ENCODE measurements at places on chromosomes 12 and 14.
A peak's percentile ranks its signal among the peaks of the same experiment; 100 is the strongest.

GRCh38 chr12:27285403-27285802 is 41.3 kb downstream of the STK38L start:
- DNase-seq: no peak

DNA sequence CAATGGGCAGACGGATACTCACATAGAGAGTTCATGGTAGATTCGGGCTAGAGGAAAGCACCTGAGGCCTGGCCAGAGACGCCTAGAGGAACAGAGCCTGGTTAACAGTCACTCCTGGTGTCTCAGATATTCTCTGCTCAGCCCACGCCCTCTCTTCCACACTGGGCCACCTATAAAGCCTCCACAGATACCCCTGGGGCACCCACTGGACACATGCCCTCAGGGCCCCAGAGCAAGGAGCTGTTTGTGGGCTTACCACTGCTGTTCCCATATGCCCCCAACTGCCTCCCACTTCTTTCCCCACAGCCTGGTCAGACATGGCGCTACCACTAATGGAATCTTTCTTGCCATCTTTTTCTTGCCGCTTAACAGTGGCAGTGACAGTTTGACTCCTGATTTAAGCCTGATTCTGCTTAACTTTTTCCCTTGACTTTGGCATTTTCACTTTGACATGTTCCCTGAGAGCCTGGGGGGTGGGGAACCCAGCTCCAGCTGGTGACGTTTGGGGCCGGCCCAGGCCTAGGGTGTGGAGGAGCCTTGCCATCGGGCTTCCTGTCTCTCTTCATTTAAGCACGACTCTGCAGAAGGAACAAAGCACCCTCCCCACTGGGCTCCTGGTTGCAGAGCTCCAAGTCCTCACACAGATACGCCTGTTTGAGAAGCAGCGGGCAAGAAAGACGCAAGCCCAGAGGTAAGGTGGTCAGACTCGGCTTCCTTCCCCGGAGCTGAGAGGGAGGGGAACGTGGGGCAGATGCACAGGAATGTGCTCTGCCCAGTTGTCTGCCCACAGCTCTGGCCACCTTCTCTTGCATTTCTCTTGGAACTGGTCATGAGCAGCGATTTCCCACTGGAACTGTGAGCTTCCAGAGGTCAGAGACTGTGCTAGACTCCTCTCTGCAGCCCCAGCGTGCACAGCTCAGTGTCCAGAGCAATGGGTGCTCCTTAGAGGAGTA is at the start of gene CD4:
TSS of gene CD4 (plus strand) at position 557 of the 953 bp plus-strand sequence. CDS start 10,611 bp downstream, outside the sequence.
- peak; percentile 68 for DNase-seq

DNA sequence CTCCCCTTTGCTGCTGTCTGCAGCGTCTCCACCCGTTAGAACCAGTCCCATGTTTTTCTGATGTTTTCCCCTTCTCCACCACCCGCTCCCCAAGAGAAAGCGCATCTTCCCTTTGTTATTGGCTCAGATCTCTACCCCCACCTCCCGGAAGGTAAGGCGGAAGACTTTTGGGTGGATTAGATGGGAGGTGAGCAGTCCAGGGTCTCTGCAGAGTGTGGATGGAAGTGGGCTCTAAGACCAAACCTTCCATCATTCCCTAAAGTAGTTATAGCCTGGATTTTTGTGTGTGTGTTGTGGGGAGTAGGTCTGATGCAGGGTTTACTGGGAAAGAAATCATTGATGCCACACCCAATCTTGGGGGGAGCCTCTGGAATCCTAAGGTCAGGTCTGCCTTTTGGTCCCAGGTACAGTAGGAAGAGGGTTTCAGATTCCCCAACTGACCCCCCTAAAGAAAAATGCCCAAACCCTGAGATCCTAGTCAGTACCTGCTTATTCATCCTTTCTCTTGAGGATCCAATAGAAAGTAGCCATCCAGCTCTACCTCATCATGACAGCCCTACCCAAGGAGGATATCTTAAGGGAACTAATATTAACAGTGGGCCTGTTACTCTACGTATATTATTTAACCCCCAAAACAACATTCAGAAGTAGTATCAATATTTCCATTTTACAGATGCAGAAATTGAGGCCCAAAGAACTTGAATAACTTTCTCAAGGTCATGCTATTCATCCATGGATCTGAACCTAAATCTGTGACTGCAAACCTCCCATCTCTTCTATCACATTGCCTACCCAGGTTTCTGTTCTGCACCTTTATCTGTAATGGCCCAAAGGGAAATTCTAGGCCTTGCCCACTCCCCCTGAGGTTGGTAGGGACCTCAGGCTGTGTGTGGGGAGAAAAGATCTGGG is 1.1 kb downstream of the KIF5A start:
- no peak for DNase-seq

DNA sequence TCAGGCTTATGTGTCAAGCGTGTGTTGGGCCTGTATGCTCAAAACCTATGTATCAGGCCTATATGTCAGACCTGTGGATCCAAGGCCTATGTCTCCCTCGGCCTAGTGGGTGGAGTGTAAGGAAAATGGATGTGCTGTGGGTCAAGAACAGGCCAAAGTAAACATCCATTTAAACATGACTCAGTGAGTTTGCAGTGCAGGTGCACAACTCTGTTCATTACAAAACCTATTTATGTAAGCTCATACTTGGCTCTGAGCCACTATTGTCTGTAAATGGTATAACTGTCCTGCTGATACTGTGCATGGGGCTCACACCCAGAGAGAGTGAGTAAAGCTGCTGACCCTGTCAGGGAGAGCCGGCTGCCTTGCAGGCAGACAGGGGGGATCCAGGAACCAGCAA is 249.7 kb upstream of the AVPR1A start:
- no peak for DNase-seq

DNA sequence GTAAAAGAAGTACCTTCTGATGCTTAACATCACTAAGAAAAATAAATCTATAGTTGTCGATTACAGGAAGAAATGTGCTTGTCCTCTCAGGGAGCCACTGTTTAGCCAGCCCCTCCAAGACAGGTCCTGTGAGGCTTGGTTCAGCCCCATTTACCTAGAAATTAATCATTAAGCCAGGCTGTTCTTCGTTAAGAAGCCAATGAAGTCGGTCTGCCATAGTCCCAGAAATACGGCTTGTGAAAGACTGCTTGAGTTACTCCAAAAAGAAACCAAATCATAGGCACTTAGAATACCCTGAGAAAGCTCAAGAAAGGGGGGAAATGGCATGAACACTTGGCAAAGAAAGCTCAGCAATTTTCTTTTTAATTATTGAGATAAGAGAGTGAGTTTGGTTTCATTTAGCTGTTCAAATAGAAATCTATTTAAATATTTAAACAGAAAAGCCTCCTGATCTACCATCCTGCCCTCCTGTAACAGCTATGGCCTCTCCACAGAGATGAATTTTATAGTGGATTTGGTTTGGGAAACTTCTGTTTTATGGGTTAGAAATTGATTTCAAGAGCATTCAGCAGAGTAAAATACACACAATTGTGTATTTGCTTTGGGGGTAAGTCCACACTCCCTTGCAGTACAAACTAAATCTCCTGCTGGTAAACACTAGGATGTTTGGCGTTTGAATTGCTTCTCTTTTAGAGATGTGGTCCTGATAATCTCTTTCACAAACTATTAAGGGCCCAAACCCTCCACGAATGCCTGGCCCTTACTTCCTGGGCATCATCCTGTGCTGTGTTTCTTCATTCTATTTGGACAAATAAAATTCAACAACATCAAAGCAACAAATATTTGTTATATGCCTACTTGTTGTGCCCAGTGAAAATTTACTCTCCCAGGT is 234.4 kb downstream of the SEC23A start:
- no peak for DNase-seq

DNA sequence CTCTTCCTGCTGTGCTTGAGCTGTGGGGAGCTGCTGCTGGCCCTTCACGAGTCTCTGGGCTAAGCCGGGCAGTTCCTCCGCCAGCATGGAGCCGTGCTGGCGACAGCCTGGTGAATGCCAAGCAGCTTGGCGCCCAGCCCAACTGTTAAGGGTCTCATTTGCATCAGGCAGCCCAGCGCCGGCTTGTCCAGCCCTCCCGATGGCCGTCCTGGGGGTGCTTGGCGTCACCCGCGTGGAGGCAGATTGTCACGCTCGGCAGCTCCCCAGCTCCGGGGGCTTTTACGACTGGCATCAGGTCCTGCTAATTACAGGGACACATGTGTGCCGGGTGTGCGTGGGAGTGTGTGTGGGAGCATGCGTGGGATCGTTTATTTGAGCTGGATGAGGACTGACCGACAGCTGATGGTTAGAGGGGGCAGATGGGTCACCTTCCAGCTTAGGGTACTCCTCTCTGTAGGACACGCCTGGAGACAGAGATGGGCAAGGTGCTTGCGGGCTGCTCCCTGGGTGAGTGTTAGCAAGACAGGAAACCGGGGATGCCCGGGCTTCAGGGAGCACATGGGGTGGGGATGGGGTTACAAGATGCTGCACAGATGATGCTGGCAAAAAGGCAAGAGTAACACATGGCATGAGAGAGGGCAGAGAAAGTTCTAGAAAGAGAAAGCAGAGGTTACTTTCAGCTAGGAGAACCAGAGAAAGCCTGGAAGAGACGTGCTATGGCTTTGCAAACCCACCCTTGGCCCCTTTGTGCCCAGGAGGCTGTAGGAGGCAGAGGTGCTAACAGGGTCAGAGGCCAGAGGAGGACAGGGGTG is 64.1 kb downstream of the KIF26A start:
- no peak for DNase-seq

- no peak for DNase-seq
Measured at GRCh38 chr14:33805593-33805992, 145.3 kb downstream of the EGLN3 start.

- DNase-seq: no peak
Measured at GRCh38 chr14:64407329-64407728, 19.2 kb downstream of the MTHFD1 start.

DNA sequence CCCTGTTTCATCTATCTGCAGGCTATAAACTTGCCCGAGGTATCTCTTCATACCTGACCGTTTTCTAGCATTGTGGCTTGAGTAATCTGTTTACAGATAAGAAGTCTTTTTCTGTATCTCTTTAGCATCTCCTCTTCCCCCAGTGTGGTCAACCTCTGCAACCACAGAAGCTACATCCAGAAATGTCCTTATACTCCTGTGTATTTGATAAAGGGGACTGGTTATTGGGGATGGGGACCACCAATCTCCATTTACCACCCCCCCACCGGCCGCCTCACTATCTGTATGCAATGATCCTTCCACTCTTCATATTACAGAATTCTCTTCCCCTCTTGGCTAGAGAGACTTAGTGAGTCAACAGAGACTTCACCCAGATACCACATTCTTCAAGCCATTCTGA is 3.4 kb upstream of the RPAP3 start:
- DNase-seq: no peak

GRCh38 chr14:50061664-50062437 is 54.5 kb downstream of the VCPKMT start:
- DNase-seq: peak; percentile 79

DNA sequence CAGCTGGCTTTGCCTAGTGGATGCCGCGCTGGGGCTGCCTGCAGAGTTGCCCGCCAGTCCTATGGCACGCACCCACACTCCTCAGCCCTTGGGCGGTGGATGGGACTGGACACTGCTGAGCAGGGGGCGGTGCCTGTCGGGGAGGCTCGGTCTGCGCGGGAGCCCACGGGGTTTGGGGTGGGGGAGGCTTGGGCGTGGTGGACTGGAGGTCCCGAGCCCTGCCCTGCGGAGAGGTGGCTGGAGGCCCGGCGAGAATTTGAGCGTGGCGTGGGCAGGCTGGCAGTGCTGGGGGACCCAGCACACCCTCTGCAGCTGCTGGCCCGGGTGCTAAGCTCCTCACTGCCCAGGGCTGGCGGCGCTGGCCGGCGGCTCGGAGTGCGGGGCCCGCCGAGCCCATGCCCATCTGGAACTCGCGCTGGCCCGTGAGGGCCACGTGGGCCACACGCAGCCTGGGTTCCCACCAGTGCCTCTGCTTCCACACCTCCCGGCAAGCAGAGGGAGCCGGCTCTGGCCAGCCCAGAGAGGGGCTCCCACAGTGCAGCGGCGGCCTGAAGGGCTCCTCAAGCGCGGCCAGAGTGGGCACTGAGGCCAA is 68.1 kb downstream of the ETNK1 start:
- no peak for DNase-seq
